Kasumi-1 (cell line): ENCODE measurements at places on chromosomes 12 and 14.

DNA sequence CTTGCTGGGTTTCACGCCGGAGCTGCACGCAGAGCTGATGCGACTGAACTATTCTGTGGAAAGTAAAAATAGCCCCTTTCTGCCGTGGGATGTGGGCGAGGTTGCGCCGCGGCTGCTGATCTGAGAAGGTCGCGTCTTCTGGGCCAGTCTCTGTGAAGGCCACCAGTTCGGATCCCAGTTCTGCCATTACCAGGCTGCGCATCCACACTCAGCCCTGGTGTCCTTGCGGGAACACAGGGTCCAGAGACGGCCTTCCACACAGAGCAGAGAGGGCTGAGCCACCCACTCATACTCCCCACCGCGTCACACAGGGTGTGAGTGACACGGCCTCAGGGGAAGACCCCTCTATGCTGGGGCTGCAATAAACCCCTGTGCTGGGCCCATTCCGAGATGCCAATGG is 13.9 kb downstream of the GALNT9 start:
- no peak for DNase-seq

DNA sequence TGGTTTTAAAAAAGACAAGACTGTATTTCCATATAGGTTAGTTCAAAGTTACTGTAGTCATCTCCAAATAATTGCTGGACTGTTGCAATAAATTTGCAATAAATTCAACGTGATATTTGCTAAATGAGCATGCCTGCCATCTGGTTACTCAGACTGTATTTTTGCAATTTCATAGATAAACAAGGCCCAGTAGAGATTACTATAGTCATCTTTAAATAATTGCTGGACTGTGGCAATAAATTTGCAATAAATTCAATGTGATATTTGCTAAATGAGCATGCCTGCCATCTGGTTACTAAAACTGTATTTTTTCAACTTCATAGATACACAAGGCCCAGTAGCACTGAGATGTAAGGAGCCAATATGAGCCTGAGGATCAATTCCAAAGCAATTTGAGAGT is 5.6 kb downstream of the NTN4 start:
- no peak for DNase-seq

GRCh38 chr14:58072288-58073071 is 79.5 kb downstream of the ARMH4 start:
- peak; percentile 81 for DNase-seq

- DNase-seq, result no peak
Observed at GRCh38 chr14:70708717-70709570, 67.2 kb downstream of the TTC9 start.

- no peak for DNase-seq
Observed at GRCh38 chr12:10304161-10304574, 3.5 kb upstream of the KLRD1 start.
